ENCODE measurements at places on chromosomes 6 and 20.

DNA sequence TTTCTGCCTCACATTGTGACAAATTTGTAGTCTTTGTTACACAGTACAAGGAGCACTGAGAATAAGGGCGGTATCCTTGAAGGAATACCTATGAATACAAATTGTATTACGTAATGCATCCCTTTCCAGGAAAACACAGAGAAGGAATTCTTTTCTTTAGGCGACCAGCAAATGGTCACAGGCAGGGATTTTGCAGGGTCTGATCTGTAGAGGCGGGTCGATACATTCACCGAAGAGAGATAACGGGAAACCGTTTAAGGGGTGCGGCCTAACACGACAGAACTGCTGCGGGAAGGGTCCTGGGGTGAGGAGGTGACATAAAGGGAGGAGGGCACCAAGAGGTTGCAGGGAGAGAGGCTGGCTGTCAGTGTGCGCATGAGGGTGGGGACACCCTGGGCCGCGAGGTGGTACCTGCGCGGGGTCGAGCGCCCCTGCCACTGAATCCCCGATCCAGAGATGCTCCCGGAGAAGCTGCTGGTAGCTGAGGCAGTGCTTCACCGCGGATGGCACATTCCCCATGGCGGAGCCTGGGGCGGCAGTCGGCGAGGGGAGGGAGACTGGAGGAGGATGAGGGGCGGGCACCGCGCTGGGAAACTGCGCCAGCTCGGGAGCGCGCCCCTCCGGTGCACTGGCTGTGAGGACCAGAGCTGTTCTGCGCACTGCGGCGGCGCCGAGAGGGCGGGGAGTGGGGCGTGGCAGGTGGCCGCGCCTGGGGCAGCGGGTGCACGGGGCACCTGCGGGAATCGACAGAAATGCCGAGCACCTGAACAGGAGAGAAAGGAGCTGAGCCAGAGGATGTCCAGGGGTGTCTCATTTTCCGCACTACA, at the start of gene HMGCLL1:
Gene HMGCLL1, minus strand, starts transcription at position 656 of the 827 bp plus-strand sequence. Its CDS starts 137 bp downstream, at position 519.
- peak; percentile 83 for DNase-seq
- peaks cover 5% of the 10 kb centered on the region for H3K27me3 ChIP-seq
- no peaks in the 10 kb centered on the region for H3K4me1 ChIP-seq
- H3K27ac ChIP-seq = peak within 1 kb of the TSS; percentile 85
- H3K36me3 ChIP-seq = no peaks in the 10 kb centered on the region

DNA sequence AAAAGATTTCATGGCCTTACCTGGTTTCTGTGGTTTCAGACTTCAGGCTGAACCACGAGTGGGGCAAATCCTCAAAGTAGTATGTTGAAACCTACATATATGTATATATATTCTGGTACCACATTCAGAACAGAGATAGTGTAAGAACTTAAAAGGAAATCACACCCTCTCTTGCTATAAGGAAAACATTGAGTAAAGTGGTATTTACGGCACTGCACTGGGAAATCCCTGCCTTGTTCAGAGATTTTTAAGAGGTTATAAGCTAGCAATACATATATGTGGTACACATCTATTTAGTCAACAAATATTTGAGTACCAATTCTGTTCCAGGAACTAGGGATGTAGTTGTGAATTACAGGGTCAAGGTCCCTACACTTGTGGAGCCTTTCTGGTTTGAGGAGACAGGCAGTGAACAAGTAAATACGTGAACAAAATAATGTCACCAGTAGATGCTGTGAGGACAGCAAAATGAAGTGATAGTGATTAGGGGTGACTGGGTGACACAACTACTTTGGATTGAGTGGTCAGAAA, 1.7 kb downstream of the TM9SF4 start:
- H3K27ac ChIP-seq = no peak overlapping the region
- H3K4me1 ChIP-seq = peaks cover 14% of the 10 kb centered on the region
- peak overlapping the region; percentile 98 for H3K4me3 ChIP-seq
- no peak for DNase-seq

GRCh38 chr6:64553249-64553786, 917.7 kb downstream of the PHF3 start:
- no peaks in the 10 kb centered on the region for H3K36me3 ChIP-seq
- H3K4me1 ChIP-seq = no peaks in the 10 kb centered on the region
- no peaks in the 10 kb centered on the region for H3K27me3 ChIP-seq
- H3K27ac ChIP-seq = no peak overlapping the region
- no peak overlapping the region for H3K4me3 ChIP-seq
- no peak for DNase-seq

DNA sequence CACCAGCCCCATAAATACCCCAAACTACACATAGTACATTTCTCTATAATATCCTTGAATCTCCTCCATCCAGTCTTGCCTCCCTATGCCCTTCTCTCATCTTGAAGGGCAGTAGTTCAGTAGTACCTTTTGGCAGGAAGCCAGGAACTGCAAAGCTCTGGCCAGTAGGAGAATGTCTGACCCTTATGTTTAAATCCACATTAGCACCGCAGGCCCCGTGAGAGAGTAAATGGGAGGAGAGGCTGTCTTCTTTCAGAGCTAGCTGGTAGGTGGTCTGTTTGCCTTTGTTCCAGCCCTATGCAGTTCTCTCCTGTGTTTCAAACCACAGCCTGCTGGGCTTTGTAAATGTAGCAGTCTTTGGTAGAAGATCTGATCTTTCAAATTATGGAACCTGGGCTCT, 690.7 kb downstream of the DOK5 start:
- no peaks in the 10 kb centered on the region for H3K36me3 ChIP-seq
- no peak overlapping the region for H3K27ac ChIP-seq
- no peak for DNase-seq
- no peak overlapping the region for H3K4me3 ChIP-seq

DNA sequence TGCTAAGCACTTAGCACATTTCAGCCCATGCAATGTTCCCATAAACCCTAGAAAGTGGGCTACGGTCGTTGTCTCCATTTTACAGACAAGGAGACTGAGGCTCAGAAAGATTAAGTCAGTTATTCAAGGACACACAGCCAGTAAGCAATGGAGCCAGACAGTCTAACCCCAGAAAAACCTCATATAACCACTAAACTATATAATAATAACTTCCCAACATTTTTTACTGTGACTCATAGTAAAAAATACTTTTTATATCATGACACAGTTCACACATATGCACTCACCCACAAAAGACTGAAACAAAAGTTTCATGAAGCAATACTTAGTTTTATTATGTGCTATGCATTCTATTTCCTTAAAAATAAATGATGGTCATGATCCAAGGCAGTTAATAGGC, 66.2 kb upstream of the EYA2 start:
- no peak for DNase-seq
- H3K4me1 ChIP-seq = peaks cover 4% of the 10 kb centered on the region
- peaks cover 23% of the 10 kb centered on the region for H3K36me3 ChIP-seq
- no peak overlapping the region for H3K4me3 ChIP-seq
- H3K27me3 ChIP-seq = peaks cover 4% of the 10 kb centered on the region

DNA sequence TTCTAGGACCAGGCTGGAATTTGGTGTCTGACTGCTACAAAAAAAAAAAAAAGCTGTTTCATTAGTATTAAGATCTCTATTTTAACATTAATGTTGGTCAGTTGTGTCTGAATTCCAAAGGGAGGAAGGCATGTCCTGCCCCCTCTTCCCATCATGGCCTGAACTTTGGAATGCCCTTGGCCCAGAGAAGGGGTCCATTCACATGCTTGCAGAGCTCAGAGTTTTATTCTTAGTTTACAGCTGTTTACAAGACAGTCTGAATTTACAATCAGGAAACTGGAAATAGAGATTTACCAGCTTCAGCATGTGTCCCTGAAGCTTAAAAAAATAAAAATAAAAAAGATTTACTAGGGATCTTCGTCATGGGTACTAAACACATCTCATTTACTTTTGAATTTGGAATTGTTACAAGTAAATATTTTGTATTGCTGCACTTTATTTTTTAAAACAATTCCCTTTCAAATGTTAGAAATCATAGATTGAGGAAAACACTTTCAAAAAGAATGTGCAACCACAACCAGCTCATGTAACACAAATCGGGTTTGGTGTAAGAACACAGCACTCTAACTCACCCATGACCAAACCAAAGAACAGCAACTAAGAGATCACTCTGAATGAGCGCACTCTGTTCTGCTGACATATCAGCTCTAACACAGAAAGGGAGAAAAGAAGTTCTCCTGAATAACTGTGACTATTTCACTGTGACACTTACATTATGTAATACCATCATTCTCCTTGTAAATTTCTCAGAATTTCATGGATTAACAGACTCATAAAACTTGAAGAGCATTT, 6.6 kb upstream of the SERPINB6 start:
- no peak for DNase-seq
- H3K4me3 ChIP-seq = no peak overlapping the region
- no peaks in the 10 kb centered on the region for H3K36me3 ChIP-seq
- H3K27me3 ChIP-seq = peaks cover 2% of the 10 kb centered on the region
- H3K4me1 ChIP-seq = no peaks in the 10 kb centered on the region
- H3K27ac ChIP-seq = no peak overlapping the region

DNA sequence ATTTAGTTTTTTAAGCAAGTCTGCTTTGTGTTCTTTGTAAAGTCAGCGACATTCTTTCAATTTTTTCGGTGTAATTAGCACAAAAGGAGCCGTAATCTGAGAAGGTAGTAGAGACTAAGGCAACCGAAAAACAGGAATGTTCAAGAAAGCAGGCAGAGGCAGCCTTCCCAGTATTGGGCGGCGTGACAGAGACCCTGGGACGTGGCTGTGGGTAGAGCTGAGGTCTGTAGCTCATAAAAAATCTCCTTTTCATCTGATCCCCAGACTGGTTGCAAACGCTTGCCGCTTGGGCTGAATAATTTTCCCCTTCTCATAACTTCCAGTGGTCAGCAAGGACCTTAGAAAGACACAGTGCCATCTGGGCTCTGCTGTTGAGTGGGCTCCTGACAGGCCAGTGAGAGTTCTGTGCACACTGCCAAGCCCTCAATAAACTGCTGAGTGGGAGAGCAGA, 30.8 kb downstream of the GNAS start:
- peaks cover 51% of the 10 kb centered on the region for H3K4me1 ChIP-seq
- peaks cover 3% of the 10 kb centered on the region for H3K27me3 ChIP-seq
- peak overlapping the region; percentile 14 for H3K27ac ChIP-seq
- H3K4me3 ChIP-seq = peak overlapping the region; percentile 61
- H3K36me3 ChIP-seq = peaks cover 5% of the 10 kb centered on the region

DNA sequence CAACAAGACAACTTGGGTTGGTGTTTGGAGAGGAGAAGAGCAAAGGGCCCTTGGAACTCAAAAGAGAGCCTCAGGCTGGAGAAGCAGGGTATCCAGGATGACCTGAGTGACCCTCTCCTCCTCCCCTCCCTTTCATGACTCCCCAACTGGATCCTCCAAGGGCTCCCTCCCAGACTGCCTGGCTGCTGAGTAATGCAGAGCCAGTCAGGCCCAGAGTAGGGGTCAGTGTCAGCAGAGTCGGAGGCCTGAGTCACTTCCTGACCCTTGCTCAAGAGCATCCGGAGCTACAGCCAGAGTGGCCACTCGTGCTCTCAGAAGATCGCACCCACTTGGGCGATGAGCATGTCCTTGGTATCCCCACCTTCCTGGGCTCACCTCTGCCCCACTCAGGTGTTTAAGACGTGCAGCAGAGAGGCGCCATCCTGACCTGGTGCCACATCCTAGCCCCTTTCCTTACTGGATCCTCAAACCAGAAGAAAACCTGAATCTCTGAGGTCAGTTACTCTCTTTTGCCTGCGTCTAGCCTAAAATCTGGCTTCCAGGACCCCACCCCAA, 2.8 kb upstream of the MAPK13 start:
- no peak overlapping the region for H3K4me3 ChIP-seq
- peaks cover 6% of the 10 kb centered on the region for H3K4me1 ChIP-seq
- H3K27ac ChIP-seq = no peak overlapping the region

DNA sequence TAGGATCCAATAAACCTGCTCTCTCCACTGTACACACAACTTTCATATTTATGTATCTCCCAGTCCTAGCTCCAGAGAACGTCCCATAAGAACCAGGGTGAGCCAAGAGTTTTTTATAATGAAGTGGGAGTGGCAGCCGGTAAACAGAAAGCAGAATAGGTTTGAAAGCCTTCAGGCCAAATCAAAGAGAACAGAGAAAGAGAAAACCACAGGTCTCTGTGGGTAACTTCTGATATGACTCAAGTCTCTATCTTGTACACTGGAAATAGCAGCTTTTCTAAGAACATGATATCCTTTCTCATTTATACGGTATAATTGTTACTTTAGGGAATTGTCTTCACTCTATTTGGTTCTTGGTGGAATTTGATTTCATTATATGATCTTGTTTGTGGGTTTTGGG, 273.6 kb downstream of the PACRG start:
- no peaks in the 10 kb centered on the region for H3K36me3 ChIP-seq
- DNase-seq = no peak
- no peak overlapping the region for H3K27ac ChIP-seq
- H3K4me3 ChIP-seq = no peak overlapping the region
- H3K27me3 ChIP-seq = no peaks in the 10 kb centered on the region

DNA sequence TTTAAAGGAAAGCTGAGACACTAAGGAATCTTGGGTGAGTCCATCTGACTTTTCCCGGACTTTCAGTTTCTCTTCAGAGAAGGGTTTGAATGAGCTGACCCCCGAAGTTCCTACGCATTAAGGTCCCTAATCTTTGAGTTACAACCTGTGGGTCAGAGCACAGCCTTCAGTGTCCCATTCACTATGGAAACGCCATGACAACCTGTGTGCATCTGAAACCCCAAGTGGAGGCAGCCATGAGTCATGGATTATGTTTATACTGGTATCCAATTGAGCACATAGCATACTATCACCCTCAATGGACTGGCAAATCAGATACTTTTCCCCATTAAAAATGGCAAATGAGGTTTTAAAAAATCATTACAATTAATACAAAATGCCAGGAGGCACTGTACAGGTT, 11.4 kb downstream of the MYLK4 start:
- H3K36me3 ChIP-seq = no peaks in the 10 kb centered on the region
- DNase-seq = no peak
- no peak overlapping the region for H3K4me3 ChIP-seq

DNA sequence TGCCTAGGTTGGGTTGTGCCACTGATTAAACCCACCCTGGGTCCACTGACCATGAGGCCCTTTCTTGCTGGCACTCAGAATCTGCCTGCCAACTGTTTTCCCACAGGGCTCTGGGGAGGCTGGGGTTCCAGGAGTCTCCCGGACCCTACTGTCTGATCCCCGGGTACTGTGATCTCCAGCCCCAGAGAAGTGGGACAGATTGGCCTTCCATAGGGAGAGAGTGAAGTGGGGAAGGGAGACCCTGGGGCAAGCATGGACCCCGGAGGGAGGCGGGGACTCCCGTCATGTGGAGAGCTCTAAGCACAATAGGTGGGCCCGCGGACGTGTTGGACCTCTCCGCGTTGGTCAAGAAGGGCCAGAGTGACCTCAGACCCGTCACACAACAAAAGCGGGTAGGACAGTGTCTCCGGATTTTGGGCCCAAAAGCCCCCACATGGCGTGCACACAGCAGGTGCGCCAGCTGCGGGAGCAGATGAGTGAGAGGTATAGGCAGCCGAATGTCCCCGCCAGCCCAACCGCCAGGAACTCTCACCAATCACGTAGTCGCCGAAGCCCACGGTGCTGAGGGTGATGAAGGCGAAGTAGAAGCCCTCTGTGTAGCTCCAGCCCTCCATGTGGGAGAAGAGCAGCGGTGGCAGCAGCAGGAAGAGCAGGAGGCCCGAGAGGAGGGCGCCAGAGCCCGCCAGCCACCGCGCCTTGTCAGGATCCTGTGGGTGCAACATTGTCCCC, 10.6 kb downstream of the KCNK17 start:
- H3K27me3 ChIP-seq = peaks cover 9% of the 10 kb centered on the region
- H3K27ac ChIP-seq = no peak overlapping the region
- H3K4me3 ChIP-seq = no peak overlapping the region

All from glutamatergic neuron (in vitro differentiated cells).